NCI-H187 treated with DMSO at 0.1 percent for 48 hours (cell line): ENCODE measurements at places on chromosomes 16 and 17.

DNA sequence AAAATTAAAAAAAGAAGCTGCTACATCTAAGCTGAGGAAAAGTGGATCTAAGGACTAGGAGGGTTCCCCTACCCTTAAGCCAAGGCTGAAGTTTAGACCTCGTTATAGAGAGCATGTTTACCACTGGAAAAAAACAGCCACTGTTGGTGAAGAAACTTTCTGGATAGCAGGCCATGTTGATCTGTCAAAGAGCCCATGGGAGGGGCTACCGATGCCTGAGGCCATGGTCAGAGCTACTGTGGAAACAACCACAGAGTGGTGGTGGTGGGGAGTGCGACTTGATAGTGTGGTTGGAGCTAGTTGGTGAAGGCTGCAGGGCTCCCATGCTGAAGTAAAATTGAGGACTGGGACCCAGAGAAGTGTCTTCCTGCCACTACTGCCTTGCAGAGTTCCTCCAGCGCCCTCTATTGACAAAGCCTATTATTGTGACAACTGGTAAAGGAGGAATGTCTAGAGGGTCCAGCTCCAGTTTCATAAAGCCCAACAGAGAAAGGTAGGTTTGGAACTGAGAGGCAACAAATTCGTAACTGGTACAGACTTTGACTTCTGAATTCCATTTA is 12.7 kb upstream of the FAM20A start:
- no peak for DNase-seq

GRCh38 chr17:49647256-49647585 is 30.7 kb downstream of the SPOP start:
- no peak for DNase-seq

DNA sequence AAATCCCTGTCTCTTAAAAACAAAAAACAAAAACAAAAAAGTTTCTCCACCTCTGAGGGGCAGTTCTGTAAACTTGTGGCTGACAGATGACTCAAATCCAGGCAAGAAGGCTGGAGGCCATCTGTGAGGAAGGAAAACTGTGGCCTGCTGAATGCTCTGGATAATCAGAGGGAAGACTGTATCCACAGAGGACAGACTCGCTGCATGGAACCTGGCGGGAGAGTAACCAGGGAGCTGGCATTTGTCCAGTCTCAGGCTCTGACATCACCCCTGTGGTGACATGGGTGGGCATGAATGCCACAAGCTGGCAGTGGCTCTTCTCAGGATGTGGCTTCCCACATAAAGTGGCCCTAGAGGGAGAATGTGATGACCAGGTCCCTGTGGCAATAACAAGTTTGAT is 2.8 kb upstream of the KSR1 start:
- no peak for DNase-seq

GRCh38 chr16:27363797-27364196 is 38.2 kb upstream of the IL21R start:
- no peak for DNase-seq

DNA sequence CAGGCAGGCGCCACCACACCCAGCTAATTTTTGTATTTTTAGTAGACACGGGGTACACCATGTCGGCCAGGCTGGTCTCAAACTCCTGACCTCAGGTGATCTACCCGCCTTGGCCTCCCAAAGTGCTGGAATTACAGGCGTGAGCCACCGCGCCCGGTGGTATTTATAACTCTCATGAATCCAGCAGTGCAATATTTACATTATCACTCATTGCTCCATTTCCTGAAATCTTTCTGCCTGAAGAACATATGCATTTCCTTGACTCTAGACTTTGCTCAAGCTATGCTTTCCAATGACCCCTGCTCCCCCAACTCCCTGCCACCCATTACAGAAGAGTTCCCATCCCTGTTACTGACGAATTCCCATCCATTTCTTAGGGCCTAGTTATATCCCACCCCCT is 19.7 kb upstream of the NDUFAB1 start:
- DNase-seq = no peak

DNA sequence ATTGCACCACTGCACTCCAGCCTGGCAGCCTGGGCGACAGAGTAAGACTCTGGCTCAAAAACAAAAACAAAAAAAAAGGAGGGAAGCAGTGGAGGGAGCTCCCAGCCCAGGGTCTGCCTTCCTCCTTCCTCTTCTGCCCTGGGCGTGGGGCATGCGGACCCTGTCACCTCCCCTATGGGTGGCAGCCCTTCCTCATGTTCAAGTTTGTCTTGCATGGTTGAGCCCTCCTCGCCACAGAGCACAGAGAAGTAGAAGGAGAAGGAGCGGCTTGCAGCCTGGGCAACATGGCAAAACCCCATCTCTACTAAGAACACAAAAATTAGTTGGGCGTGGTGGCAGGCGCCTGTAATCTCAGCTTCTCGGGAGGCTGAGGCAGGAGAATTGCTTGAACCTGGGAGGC is 21.4 kb upstream of the TIMP2 start:
- no peak for DNase-seq

GRCh38 chr16:12447556-12447955 is 356.1 kb downstream of the CPPED1 start:
- DNase-seq = no peak

DNA sequence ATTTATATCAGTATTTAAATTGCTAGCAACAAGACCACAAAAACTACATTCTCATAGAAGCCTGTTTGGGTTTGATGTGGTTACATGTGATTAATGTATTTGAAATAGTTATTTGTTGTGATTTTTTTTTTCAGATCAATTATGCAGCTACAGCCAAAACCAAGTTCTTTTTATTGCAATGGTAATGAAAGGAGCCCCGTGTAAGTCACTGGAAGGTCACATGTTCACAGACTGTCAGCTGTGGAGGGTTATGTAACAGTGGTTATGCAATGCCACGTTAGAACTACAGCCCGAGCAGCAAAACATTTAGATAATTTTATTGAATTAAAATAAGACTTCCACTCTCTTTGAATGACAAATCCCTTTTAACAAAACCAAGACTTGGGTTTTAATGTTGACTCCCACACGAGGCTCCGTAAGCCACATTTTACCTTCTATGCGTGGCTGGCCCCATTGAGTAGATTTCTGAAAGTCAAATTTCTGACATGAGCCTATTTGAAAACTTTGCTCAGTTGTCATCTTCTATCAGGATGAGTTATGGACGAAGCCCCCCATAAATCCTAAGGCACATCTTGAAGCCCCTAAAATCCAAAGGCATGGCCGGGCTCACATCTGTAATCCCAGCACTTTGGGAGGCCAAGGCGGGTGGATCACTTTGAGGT is 41.8 kb upstream of the SEC14L1 start:
- DNase-seq = no peak

GRCh38 chr16:23025692-23026307 is 123.5 kb downstream of the USP31 start:
- DNase-seq = no peak

DNA sequence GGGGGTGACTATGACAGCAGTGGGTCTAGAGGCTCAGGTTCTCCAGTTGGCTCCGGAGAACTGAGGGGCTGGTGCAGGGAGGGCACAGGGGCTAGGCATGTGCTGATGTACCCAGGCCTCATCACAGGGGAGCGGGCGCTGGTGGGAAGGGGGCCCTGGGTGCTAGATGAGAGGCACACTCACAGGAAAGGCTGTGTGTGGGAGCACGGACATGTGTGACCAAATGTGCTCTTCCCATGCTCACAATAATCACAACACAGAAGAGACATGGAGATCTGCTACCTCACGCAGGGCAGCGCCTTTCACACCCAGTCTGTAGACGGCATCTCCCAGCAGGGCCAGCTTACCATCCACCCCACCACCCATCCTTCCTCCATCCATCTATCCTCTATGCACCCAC is 17.4 kb upstream of the RASD1 start:
- DNase-seq = no peak

- no peak for DNase-seq
These were observed 286.6 kb upstream of the CCL2 start for GRCh38 chr17:33968350-33969044.
